Stimulated activated CD4-positive, alpha-beta T cell treated with anti-CD3 and anti-CD28 coated beads, Interleukin-12 subunit alpha, Interleukin-12 subunit beta, amount 100 ng/mL, for 48 hours (primary cell): ENCODE measurements at places on chromosomes 16 and 17.

- no peak for DNase-seq
Observed at GRCh38 chr16:1037394-1038257, 34.9 kb upstream of the SSTR5 start.

DNA sequence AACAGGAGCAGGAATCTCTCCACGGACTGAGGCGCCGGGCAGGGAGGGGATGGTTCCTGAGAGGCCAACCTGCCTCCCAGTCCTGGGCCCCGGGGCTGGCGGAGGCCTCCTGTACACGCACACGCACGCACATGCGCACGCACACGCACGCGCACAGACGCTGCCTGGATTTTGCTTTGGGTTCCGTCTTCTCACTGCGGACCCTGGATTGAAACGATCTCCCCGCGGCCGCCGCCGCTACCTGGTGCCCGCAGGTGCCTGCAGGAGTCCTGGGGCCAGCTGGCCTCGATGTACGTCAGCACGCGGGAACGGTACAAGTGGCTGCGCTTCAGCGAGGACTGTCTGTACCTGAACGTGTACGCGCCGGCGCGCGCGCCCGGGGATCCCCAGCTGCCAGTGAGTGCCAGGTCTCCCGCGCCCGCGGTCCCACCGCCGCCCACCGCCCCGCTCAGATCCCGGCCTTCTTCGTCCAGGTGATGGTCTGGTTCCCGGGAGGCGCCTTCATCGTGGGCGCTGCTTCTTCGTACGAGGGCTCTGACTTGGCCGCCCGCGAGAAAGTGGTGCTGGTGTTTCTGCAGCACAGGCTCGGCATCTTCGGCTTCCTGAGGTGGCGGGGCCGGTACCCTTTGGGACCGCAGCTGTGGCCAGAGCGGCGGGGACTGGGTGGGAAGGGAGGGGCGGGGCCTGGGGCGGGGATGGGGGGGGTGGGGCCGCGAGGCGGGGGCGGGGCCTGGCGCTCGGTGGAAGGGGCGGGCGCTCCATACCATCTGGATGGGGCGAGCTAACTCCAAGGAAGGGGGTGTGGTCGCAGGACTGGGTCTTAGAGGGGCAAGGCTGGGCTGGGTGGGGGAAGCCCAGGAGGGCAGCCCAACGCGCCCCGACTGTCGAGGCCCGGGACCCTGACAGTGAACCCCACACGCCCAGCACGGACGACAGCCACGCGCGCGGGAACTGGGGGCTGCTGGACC lies 12.3 kb downstream of the CES4A start:
- DNase-seq = no peak

DNA sequence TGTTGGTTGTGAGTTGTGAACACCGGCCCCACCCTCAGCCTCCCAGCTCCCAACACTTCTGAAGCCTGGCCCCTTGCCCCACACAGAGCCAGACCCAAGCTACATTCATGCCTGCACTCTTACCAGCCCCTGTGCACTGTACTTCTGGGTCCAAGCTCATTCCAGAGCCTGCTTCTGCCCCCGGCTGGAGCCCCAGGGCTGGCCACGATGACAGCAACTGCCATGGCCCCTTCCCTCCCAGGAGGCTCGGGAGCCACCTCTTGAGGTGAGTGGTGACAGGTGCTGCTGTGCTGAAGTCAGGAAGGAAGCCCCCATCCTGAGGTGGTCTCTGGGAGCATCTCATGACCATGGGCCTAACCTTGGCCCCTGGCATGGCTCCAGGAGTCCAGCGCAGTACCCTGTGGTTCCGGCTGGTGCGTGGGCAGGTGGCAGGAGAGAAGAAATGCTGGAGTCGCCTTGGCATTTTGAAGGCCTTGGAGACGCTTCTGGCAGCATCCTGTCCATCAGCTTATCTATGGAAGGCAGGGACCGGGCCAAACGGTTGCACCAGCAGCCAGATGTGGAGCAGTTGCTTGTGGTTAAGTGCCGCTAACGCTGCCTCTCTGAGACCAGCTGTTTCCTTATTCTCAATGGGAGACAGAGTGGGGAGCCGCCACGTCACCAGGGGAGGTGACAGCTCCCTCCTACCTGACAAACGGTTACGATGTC lies 3.9 kb upstream of the CDT1 start:
- DNase-seq = no peak

DNA sequence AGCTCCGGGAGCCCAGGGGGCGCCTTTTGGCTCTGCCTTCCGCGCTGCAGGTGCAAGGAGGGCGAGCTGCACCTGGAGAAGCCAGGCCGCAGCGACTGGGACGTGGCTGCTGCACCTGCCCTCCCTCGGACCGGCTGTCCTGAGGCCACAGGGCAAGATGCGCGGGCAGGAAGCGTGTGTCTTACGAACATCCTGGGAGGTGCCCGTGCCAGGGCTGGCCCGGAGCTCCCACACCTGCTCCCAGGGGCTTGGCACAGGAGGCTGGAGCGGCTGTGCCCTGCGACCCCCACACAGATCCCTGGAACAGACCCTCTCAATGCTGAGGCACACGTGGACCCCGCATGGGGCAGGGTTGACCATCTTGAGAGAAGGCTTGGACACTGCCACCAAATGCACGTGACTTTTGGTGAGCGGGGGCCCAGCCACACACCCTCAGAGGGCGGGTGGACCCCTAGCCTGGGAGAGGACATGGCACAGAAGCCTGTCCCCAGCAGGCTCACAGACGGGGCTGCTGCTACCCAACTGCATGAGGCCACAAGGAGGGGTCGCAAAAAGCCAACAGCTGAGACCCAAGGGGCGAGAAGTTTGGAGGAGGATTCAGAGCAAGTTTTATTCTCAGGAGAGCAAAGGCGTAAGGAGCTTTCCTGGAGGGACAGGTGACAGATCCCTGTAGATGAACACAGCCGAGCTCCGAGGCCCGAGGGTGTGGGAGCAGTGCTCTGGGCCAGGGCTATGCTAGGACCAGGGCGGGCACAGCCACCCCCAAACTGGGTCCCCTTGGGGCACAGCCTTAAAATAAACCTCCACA lies 11.4 kb downstream of the NDUFAF8 start:
- no peak for DNase-seq

DNA sequence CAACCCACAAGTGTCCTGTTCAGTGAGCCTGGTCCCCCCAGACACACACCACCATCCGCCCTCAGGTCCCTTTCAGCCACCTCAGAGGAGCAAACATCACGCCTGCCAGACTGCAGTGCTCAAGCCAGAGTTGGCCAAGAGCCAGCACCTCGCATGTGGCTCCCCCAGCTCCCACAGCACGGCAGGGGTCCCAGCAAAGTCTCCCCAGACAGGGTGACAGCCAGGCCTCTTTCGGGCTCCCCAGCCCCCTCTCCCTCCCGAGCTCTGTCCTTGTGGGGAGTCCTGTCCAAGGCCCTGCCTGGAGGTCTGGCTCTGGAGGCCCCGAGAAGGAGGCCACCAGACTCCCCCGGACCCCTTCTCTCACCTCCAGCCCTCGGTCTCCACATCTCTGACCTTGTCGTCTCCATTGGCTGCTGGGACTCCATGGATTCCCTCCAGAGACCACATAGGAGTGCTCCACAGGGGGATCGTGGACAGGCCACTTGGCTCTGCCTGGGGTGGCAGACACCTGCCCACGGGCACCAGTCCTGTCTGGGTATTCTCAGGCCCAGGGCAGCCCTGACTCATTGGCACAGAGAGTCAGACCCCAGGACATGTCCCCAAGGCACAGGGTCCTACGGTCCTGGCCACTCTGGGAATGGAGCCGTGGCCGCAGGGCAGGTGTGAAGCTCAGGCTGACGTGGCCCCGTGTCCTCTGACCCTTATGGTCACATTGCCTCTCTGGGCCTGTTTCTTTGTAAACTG lies 1.8 kb upstream of the MYADML2 start:
- DNase-seq = no peak

DNA sequence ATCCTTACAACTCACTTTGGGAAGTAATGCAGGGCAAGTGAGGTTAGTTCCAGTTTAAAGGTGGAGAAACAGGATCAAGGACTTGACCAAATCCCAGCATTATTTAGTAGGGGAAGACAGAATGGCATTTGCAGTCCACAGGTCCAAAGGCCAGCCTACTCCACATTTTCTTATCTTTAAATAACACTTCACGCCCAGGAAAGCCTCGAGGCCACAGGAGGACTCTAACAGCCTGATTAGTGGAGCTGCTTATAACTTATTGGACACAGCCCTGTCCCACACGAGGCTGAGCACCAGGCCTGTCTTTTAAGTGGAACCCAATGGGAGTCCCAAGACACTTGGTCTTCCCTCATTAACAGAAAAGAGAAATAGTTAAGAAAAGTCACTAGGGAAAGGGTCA lies 12.1 kb upstream of the HYDIN start:
- DNase-seq = no peak
